ENCODE measurements at places on chromosomes 3 and 15.

DNA sequence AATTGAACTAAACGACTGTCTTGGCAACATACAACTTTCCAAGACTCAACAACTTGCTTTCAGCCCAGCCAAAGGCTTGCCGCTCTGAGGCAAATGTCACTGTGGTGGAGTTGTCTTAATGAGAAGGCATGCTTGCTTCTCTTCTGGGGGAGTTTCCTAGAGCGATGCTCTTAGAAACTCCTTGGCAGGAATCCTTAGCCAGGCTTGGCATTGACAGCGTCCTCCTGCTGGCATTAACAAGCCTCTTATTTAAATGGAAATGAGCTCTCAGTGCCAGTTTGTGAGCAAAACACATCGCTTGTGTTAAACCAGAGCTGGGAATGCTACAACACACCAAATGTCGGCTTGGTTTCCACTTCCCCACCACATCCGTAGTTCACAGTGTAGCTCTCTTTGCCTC is 265.5 kb upstream of the TPRG1 start:
- DNase-seq: no peak

DNA sequence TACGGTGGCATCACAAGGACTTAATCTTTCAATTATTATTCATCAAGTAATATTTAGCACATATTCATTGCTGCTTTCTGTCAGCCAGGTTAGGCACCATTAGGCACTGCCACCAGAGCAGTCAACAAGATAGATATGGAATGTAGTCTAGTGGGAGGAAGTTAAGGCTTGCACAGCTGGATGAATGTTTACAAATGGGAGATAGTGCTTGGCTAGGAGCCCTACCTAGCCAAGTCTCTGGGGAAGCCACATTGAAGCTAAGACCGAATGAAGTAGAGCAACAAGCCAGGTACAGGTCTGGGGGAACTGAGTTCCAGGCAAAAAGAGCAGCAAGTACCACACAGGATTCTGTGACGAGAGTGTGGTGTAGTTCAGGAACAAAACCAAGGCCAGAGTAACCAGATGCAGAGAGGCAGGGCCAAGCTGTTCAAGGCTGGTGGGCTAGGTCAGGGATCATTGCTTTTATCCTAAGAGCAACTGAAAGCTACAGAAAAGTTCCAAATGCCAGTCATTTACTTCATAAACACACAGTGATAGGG is 33.4 kb upstream of the SCAANT1 start:
- DNase-seq: no peak

DNA sequence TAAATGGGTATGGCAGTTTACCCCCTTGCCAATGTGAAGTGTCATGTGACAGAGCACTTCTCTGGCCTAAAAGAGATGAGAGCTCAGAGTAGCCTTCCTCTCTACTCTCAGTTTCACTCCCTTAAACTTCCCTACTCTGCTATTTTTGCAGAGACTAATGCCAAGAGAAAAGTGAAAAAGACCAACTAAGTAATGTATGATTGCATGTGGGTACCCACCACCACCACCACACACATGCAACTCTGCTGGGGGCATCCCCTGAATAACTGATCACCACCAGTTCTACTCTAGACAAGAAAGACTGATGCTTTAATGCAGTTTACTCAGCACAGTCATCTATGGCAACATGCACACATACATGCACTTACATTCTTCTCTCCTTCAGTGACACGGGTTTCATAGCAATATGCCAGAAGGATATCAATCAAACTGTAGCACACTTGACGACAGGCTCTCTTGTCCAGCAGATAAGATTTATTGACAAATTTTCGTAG is 31.3 kb downstream of the SHQ1 start:
- DNase-seq: no peak

- peak; percentile 46 for DNase-seq
Observed at GRCh38 chr3:12796171-12797123, at the start of gene CAND2. TSS of gene CAND2 (plus strand) at chr3:12796680. CDS start at chr3:12796721, 41 bp downstream.

DNA sequence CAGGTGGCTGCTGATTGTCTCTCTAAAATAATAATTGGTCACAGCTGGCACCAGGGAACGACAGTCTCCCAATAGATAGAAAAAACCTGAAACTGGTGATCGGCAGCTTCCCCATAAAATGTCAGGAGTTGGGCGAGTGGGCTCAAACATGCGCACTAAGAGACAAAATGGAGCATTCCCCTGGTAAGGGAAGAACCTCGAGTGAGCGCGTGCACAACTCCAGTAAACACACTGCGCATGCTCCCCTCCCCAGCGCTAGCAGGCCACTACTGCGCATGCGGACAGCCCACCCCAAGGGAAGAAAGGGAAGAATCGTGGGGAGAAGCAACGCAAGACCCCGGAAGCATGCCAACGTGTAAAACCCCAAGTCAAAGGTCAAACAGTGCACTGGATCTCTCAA is 7.7 kb upstream of the STARD5 start:
- DNase-seq: no peak

DNA sequence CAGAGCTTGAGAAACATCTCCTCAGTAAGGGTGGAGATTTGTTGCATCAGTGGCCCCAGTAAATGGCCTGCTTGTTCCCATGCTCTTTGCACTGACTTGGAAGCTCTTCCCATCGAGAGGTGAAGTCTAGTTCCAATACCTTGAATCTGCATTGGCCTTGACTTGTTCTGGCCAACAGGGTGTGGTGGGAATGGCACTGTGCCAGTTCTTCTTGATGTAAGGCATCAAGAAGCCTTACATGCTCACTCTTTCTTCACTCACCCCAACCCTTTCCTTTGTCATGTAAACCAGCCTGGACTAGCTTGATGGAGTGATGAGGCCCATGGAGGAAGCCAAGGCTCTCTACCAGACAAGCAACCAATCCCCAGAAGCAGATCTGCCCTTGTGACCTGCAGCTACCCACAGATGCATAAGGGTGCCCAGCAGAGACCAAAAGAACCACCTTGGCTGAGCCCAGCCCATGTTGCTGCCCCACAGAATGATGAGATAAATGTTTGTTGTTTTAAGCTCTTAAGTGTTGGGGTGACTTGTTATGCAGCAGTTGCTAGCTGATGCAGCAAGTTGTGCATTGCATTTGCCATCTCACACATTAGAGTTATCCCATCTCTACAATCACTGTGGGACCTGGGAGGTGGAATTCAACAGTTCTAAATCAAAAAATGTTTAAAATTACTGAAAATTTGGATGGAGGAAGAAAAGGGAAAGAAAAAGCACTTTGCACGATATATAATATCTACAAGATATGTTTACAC is 11.1 kb upstream of the MGLL start:
- DNase-seq: no peak

DNA sequence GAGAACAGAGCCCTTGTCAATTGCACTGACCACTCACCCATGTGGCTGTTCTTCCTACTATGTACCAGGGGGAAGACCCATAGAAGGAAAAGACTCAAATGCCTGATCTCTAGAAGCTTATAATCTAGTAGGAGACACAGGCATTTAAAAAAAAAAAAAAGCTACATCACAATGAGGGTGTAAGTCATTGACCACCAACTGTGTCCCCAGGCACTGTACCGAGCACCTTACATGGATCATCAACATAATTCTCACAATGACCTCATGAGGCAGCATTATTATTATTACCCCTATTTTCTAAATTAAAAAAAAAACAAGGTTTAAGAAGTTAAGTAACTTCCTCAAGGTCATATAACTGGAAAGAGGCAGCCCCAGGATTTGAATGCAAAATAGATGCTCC is 247.4 kb downstream of the SHOX2 start:
- DNase-seq: no peak

DNA sequence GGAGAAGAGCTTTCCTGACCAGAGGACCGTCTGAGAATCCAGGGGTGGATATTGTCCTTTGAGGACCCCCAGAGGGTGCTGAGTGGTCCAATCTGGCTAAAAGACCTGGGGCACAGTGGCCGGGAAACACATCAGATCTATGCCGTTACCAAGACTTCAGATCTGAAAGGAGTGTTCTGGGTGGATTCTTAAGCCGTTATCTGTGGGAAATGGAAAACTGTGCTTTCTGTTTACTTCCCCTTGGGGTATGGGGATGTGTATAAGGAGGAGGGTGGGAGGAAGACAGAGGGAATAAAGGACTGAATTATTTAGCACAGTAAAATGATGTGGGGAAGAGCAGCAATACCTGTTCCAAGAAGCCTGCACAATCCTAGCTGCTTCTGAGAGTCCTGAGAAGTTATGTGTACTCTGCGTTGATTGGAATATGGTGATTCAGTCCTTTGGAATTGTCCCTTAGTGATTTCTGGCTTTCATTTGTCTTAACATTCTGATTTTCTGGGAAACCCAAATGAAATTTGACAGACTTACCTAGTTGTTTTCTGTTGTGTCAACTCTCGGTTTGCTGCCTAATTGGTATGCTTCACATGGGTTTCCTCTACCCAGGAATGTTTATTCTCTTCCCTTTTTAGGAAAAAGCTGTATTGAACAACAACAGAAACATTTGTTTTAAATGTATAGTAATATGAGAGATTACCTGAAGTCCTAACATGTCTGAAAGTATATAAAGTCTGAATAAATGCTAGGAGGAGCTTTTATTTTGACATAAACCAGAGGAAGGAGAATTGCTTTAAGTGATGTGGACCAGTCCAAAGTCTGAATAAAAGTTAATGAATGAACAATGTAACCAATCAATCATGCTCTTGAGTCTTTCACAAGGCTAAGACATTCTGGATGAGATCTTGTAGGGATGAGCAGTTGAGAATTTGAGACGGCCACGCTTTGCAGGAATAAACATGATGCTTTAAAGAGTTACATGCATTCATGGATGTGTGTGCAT is 427.1 kb upstream of the C2CD4B start:
- no peak for DNase-seq

- DNase-seq: no peak
Observed at GRCh38 chr3:31620656-31621055, 87.9 kb downstream of the STT3B start.

GRCh38 chr3:27185231-27185989 is 183.8 kb downstream of the NEK10 start:
- no peak for DNase-seq

Data from GM12891 (cell line).